SJSA1 (cell line): ENCODE measurements at places on chromosomes 2 and 18.

GRCh38 chr2:145755019-145755837 lies 1235.3 kb upstream of the ZEB2 start:
- no peak overlapping the region for H3K4me3 ChIP-seq
- DNase-seq, result no peak
- no peaks in the 10 kb centered on the region for H3K36me3 ChIP-seq

DNA sequence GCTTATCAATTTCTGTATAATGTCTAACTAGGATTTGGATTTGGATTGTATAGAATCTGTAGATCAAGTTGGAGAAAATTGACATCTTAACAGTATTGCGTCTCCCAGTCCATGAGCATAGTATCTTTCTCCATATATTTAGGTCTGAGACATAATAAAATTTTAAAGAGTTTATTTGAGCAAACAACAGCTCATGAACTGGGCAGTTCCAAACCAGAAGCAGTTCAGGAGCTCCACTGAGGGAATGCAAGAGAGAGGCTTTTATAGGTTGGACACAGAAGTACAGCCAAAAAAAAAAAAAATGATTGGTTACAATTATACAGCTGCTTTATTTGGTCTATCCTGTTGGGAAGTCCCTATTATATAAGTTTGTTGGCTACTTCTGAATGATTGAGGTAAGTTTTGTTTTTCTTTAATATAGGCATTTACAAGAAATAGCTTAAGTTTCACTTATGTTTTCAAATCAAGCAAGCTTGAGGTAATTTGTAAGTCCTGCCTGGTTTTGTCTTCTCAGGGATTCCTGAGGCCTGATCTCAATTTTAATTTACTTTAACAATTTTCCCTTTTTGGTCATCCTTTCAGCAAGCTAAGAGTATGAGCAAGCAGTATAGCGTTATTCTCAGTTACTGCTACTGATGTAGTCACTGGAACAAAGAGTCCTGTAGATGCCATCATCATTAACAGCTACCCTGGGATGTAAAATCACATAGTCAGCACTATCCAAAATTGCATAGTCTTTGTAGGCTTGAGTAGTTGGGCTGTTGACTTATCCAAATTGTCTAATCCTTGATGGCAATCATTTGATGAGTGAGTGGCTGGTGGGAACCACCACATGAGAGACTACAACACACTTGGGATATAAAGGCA lies 27.5 kb upstream of the RUFY4 start:
- H3K36me3 ChIP-seq, result no peaks in the 10 kb centered on the region
- DNase-seq, result no peak
- no peak overlapping the region for H3K4me3 ChIP-seq
- no peak overlapping the region for H3K27ac ChIP-seq
- no peaks in the 10 kb centered on the region for H3K27me3 ChIP-seq
- peaks cover 34% of the 10 kb centered on the region for H3K4me1 ChIP-seq

DNA sequence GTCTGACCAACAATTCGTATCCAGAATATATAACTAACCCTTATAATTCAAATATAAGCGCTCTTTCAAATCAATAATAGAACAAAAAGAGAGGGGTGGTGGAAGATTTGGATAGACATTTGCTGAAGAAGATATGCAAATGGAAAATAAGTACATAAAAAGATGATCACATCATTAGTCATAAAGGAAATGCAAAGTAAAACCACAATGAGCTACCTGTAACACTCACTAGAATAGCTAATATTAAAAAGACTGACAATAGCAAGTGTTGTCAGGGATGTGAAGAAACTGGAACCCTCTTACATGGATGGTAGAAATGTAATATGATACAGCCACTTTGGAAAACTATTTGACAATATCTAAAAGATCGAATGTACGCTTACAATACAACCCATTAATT lies 84.9 kb upstream of the MRPS9 start:
- no peak for DNase-seq
- H3K4me1 ChIP-seq, result no peaks in the 10 kb centered on the region
- no peak overlapping the region for H3K27ac ChIP-seq
- H3K27me3 ChIP-seq, result no peaks in the 10 kb centered on the region

DNA sequence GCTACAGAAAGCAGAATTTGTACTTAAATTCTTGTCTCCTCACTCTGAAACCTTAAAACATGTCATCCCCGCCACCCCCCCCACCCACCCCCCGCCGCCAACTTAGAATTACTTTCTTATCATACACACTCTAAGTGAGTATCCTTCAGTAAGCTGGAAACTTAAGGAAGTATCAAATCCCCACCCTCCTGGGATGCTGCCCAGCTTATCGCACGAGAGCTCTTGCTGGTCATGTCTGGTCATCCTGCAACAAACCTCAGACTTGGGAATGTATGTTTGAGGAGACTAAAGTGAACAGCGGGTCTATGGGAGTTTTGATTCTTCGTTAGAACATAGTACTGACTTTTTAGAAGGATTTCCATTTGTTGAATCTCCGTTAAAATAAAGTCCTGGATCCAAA lies 203.3 kb downstream of the PTGR3 start:
- no peak overlapping the region for H3K27ac ChIP-seq
- no peaks in the 10 kb centered on the region for H3K36me3 ChIP-seq
- H3K27me3 ChIP-seq, result no peaks in the 10 kb centered on the region
- no peak overlapping the region for H3K4me3 ChIP-seq
- no peak for DNase-seq

DNA sequence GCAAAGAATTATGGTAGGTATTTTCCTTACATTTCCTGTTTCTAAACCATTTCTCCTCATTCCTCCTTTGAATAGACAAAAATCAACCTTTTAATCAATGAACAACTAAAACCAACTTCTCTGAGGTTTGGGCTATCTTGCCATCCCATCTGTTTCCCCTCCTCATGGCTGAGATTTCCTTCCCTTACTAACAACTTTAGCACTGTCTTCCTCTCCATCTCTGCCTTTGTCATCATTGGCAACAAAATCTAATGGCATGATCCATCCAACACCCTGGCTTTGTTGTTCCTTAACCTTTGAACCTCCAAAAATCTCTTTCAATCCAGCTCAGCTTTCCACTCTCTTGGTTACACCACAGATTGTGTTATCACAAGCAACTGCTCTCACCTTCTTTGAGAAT lies 95.3 kb upstream of the FAM136A start:
- H3K4me3 ChIP-seq, result no peak overlapping the region
- no peak overlapping the region for H3K27ac ChIP-seq
- 0 out of 2 replicates have a peak, but pooled peaks cover 3% of the 10 kb centered on the region for H3K27me3 ChIP-seq
- H3K4me1 ChIP-seq, result no peaks in the 10 kb centered on the region
- no peak for DNase-seq
- H3K36me3 ChIP-seq, result no peaks in the 10 kb centered on the region

- no peak for DNase-seq
- no peaks in the 10 kb centered on the region for H3K36me3 ChIP-seq
- H3K4me1 ChIP-seq, result no peaks in the 10 kb centered on the region
- H3K27me3 ChIP-seq, result no peaks in the 10 kb centered on the region
- no peak overlapping the region for H3K27ac ChIP-seq
Observed at GRCh38 chr2:209721497-209721896, 50.1 kb upstream of the UNC80 start.

DNA sequence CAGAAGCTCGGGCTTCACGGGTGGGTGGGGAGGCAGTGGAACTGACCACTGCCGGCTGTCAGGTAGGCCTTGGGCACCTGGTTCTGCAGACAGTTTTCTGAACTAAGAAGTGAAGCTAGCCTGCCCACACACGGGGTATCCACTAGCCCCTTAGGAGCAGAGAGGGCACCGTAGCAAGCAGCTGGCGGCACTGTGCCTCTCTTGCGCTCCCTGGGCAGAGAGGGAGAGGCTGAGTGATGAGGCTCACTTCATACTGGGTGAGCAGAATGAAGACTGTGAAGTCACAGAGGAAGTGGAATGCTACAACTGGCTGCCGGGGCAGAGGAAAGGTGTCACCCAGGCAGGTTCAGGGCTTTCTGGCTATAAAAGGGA lies 753 bp downstream of the ITPRIPL1 start:
- peaks cover 19% of the 10 kb centered on the region for H3K4me1 ChIP-seq
- H3K4me3 ChIP-seq, result no peak overlapping the region
- H3K36me3 ChIP-seq, result no peaks in the 10 kb centered on the region
- DNase-seq, result no peak

GRCh38 chr2:235430366-235431083 lies 63.3 kb upstream of the AGAP1 start:
- no peak for DNase-seq
- no peaks in the 10 kb centered on the region for H3K27me3 ChIP-seq
- no peak overlapping the region for H3K27ac ChIP-seq
- no peaks in the 10 kb centered on the region for H3K36me3 ChIP-seq
- H3K4me3 ChIP-seq, result no peak overlapping the region
- H3K4me1 ChIP-seq, result no peaks in the 10 kb centered on the region
